Esophagus squamous epithelium (tissue), 5 donors: ENCODE measurements at places on chromosomes 5 and 9.

- DNase-seq = no peak
Observed at GRCh38 chr9:29209748-29210291, 1636.5 kb upstream of the C9orf72 start.

DNA sequence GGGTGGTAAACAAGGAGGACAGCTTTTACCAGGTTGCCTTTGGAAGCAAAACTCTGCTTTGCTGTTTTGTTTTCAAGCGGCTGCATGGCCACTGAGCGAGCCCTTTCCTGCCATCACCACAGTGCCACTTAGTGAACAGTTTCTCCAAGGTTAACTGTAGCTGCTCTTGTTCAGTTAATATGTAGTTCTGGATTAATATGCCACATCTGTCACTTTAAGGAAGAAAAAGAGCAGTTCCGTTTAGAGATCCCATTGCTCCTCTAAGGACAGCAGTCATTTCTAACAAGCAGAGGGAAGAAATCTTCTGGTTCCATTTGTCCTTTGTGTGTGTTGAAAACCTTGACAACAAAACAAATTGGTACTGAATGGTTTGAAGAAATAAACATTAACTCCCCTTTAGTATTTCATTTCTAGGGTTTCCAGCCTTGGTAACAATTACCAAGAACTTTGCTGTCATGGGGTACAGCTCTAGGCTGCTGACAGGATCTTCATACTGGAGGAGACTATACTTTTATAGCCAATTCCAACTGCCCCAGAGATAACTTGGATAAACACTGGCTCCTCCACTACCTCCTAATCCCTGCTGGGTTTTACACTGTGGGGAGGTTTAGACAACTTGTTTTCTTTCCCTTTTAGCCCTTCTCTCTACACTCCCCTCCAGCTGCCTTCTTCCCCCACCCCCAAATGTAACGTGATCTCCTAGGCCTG is 10.3 kb upstream of the ABL1 start:
- DNase-seq = no peak

DNA sequence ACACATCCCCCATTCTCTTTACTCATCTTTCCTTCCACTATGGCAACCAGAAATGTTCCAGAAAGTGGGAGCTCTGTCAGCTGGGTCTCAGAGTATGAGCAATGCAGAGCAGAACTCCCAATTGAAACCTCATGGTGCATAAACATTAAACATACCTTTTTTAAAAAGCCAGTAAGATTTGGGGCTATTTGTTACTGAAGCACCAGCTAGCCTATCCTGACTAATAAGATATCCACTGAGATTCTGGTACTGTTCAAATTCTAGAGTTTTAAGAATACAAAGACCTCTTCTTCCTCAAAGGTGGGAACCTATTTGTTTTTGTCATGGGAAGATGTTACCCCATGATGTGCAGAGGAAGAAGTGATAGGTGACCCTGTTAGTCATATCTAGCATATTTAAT is 46.1 kb upstream of the EGFLAM start:
- DNase-seq = no peak

DNA sequence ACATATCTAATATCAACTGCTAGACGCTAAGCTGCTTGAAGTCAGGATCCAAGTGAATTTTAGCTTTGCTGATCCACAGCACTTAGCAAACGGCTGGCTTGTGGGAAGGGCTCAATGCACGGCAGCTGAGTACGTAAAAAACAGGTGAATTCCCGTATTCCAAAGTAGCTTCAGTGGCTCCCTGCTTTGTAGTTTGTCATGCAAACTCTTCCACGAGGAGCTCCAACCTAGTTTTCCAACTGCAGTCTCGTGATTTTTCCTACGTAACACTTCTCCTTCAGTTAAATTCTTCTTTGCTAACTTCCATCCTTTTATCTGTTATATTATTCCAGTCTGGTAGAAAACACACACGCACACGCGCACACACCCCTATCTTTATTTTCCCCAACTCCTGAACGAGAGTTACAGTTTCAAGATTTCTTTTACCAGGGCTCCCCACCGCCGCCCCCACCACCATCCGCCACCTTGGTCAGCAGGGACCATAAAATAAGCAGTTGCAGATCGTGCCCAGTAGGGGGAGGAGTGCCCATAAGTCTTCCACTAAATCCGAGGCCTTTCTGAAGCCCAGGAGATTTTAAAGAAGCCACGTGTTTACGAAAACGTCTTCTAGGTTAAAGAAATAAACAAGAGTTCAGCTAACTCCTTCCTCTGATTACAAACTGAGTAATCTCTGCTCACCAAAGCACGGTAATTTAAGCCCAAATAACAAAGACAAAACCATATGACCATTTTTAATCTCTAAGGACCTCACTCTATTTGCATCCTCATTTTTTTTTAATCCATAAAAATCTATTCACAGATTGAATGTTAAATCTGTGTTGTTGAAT is 34.8 kb upstream of the TRIO start:
- no peak for DNase-seq

DNA sequence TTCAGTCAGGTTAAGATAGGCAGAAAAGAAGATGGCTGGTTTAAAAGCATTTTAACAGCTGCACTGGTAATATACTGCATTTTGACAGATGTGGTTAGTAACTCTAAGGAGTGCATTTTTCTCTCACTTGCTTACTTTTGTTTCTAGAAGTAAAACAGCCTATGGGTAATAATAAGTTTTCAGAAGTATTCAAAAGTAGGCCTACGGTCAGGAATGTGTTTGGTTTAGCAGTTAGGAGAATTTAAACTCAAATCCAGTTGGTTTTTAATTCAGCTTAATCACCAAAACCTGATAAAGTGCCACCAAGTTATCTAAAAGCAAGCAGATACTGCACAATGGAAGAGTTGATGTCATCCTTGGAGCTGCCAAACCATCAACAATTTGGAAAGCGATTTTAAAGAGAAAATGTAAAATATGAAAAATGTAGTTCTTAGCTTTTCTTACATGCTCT is 160.3 kb downstream of the ARSB start:
- DNase-seq = no peak

- DNase-seq = no peak
Observed at GRCh38 chr9:133897675-133898074, 94.4 kb downstream of the VAV2 start.

GRCh38 chr5:15803280-15803679 is 303.3 kb downstream of the FBXL7 start:
- no peak for DNase-seq
